ENCODE measurements at places on chromosomes 1 and 21.

DNA sequence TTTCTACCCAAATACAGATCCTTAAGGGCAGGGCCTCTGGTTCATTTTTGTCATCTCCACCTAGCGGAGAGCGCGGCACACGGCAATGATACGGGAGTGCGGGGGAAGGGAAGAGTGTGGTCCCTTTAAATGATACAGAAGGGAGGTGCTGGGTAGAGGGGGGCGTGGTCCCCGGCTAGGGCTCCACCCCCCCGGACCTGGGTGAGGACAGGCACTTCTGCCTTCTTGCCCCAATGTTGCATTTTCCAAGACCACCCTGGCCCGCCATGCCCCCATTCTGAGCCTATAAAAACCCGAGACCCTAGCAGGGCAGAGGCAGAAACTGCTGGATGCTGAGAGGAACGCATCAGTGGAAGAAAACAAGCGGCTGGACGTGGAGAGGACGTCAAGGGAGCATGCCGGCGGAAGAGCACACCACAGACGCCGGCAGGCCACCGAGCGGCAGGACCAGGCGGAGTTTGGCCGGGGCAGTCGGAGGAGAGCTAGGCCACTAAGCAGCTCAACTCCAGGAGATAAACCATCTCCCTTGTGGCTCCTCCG, 30.0 kb downstream of the LRRC3 start:
- no peak for DNase-seq

GRCh38 chr1:82520611-82521010, 719.9 kb downstream of the ADGRL2 start:
- DNase-seq = no peak

DNA sequence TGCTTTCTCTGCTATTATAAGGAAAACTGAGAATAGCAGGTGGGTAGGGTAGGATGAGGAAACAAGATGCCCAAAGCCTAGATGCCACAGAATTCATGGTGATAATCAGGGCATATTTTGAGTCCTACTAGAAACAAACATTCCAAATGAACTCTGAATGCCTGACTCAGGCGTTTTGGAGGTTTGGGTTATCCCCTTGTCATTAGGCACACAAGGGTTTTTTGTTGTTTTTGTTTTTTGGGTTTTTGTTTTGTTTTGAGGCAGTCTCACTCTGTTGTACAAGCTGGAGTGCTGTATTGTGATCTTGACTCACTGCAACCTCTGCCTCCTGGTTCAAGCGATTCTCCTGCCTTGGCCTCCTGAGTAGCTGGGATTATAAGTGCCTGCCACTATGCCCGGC, 19.2 kb downstream of the SYNC start:
- no peak for DNase-seq

- no peak for DNase-seq
These were observed 496.4 kb downstream of the SETD4 start for GRCh38 chr21:35563885-35564451.
